Heart right ventricle (tissue), 16 donors: ENCODE measurements at places on chromosomes 11 and 22. TPM values are rescaled to one million over a fixed set of nuclear protein-coding genes. Genes with fewer than 3 reads are reported as not detected.

The SMIM38 gene
- polyA plus RNA-seq, result 0.07 TPM

The KLHDC7B gene
- polyA plus RNA-seq, result 0.10 TPM

The OR2AT4 gene
- polyA plus RNA-seq, result not detected

The INS gene
- not detected for polyA plus RNA-seq

The NECTIN1 gene
- polyA plus RNA-seq, result 4.0 TPM

The OR52N4 gene
- polyA plus RNA-seq, result not detected

The CHRM4 gene
- not detected for polyA plus RNA-seq

The SNU13 gene
- polyA plus RNA-seq, result 323 TPM

The GTSE1 gene
- 0.33 TPM for polyA plus RNA-seq

The NCR3LG1 gene
- 0.07 TPM for polyA plus RNA-seq

GRCh38 chr11:119108146-119108856, 1.2 kb downstream of the C2CD2L start:
- peak overlapping the region; percentile 100 for H3K4me3 ChIP-seq
- peak overlapping the region; percentile 91 for H3K27ac ChIP-seq
- DNase-seq, result no peak
- no peaks in the 10 kb centered on the region for H3K27me3 ChIP-seq

DNA sequence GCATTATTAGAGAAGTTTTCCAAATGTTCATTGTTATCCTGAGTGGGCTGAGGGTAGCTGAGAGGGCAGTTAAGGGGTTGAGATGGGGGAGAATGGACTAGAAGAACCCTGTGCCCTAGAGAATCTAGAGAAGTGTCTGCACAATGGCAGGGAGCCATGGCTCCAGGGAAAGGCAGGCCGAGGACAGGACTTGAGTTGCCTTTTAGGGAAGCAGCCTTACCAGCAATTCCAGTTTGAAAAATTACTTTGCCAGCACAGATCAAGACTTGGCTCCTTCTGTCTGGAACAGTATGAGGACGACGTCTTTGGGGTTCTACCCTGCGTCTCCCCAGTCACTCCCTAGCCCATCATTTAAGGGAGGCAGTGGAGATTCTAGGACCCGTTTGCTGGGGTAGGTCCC, 25.7 kb upstream of the MICAL3 start:
- H3K27me3 ChIP-seq, result no peaks in the 10 kb centered on the region
- peaks cover 2% of the 10 kb centered on the region for H3K4me1 ChIP-seq
- no peaks in the 10 kb centered on the region for H3K36me3 ChIP-seq
- H3K27ac ChIP-seq, result no peak overlapping the region

GRCh38 chr11:42251984-42252383, 792.5 kb upstream of the LRRC4C start:
- H3K27ac ChIP-seq, result no peak overlapping the region
- DNase-seq, result no peak
- H3K4me3 ChIP-seq, result no peak overlapping the region
- no peaks in the 10 kb centered on the region for H3K27me3 ChIP-seq

- peak overlapping the region; percentile 96 for H3K27ac ChIP-seq
- H3K27me3 ChIP-seq, result no peaks in the 10 kb centered on the region
- peak overlapping the region; percentile 90 for H3K4me3 ChIP-seq
- peaks cover 22% of the 10 kb centered on the region for H3K4me1 ChIP-seq
- no peaks in the 10 kb centered on the region for H3K36me3 ChIP-seq
Measured at GRCh38 chr11:95088946-95089619, 563 bp upstream of the ENDOD1 start.

DNA sequence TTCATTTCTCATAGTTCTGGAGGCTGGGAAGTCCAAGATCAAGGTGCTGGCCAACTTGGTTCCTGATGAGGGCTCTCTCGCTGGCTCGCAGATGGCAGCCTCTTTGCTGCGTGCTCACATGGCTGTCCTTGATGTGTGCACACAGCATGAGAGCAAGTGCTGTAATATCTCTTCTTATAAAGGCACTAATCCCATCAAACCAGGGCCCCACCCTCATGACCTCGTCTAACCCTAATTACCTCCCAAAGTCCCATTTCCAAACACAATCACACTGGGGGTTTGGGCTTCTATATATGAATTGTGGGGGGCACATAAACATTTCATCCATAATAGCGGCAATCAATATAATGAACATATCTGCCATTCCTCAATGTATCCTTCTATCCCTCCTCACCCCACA, 1062.1 kb downstream of the BRD1 start:
- no peak overlapping the region for H3K27ac ChIP-seq
- no peak for DNase-seq
- H3K36me3 ChIP-seq, result no peaks in the 10 kb centered on the region
- H3K27me3 ChIP-seq, result no peaks in the 10 kb centered on the region
- no peak overlapping the region for H3K4me3 ChIP-seq

- no peak overlapping the region for H3K4me3 ChIP-seq
- H3K27ac ChIP-seq, result no peak overlapping the region
- peaks cover 43% of the 10 kb centered on the region for H3K27me3 ChIP-seq
- no peaks in the 10 kb centered on the region for H3K4me1 ChIP-seq
- no peaks in the 10 kb centered on the region for H3K36me3 ChIP-seq
- no peak for DNase-seq
Measured at GRCh38 chr22:35170716-35171697, 86.3 kb upstream of the HMGXB4 start.

DNA sequence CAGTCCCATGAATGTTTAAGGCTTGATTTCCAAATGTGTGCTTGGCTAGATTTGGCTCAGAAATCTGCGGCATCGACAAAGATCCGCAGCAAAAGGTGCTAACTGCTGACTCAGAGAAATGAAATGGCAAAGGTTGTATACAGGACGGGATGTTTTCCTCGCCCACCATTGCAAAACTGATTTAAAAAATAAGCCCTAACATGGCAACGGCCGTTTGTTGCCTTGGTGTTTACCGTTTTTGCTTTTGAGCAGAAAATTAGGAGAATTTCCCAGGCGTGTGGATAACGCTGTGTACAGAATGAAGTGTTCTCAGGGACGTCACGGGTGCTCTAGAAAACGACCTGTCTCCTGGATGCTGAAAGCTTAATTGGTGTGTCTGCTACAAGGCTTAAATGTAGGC, 70.2 kb downstream of the ARHGAP8 start:
- DNase-seq, result no peak
- no peaks in the 10 kb centered on the region for H3K36me3 ChIP-seq
- peaks cover 4% of the 10 kb centered on the region for H3K4me1 ChIP-seq
- H3K27ac ChIP-seq, result no peak overlapping the region
- H3K27me3 ChIP-seq, result peaks cover 7% of the 10 kb centered on the region

GRCh38 chr11:2260491-2261364, 9.7 kb downstream of the ASCL2 start:
- no peaks in the 10 kb centered on the region for H3K36me3 ChIP-seq
- H3K4me1 ChIP-seq, result no peaks in the 10 kb centered on the region
- H3K27me3 ChIP-seq, result peaks cover 24% of the 10 kb centered on the region
- peak; percentile 1 for DNase-seq
- H3K27ac ChIP-seq, result no peak overlapping the region
- no peak overlapping the region for H3K4me3 ChIP-seq

- peaks cover 6% of the 10 kb centered on the region for H3K4me1 ChIP-seq
- DNase-seq, result peak; percentile 67
- peak overlapping the region; percentile 22 for H3K27ac ChIP-seq
Measured at GRCh38 chr11:77127235-77127911, 673 bp upstream of the MYO7A start.

DNA sequence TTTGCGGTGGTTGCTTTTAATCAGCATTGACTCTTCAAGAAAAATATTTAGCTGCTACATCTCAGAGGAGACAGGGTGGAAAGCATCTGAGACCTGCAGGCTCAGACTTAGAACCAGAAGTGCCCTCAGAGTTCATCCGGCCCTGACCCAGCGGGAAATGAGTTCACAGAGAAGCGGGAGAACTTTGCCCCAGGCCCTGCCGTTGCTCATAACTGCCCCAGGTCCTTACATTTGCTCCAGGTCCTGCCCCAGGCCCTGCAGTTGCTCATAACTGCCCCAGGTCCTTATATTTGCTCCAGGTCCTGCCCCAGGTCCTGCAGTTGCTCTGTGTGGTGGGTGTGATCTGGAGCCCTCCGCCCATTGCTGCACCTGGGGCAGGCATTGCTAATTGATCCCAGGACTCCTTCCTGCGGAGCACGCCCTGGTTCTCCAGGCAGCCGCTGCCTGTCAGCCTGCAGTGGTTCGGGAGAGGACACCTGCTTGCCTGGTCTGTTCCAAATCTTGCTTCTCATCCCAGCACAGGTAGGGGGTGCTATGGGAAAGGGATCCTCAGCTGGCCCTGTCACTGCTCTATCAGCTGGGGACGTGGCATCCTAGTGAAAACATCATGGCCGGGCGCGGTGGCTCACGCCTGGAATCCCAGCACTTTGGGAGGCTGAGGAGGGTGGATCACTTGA, 58.1 kb upstream of the PPP6R3 start:
- H3K4me3 ChIP-seq, result no peak overlapping the region
- H3K27me3 ChIP-seq, result no peaks in the 10 kb centered on the region
- H3K27ac ChIP-seq, result no peak overlapping the region

DNA sequence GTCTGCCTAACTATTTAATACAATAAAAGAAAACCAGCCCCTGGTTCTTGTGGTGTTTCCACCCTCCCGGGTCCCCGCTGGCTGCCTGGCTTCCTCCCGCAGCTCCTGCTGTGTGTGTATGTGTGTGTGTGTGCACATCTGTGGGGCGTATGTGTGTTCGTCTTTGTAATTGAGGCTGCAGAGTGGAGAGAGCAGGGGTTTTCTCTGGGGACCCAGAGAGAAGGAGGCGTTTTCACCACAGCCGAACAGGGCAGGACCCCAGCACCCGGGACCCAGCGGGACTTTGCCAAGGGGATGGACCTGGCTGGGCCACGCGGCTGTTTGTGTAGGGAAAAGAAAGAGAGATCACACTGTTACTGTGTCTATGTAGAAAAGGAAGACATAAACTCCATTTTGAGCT, 42.7 kb downstream of the IGLL1 start:
- H3K27me3 ChIP-seq, result peaks cover 3% of the 10 kb centered on the region
- DNase-seq, result no peak
- H3K27ac ChIP-seq, result no peak overlapping the region
- H3K4me1 ChIP-seq, result peaks cover 6% of the 10 kb centered on the region
- H3K36me3 ChIP-seq, result no peaks in the 10 kb centered on the region

DNA sequence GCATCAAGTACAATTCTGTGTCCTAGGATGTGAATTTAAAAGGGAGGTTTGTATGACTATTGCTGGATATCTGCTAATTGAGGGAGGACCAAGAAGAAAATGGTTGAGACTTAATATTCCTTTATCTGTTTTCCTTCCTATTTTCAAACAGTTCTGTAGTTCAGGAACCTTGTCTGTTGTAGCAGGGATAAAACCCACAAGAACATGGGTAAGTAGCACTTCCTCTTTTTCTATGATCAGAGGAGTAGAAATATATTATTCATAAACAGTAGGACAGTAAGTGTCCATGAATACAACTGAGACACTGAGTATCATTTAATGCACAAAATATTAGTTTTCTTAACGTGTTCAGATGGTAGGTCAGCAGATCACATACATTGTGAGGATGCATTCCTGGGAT, 7.6 kb downstream of the MS4A3 start:
- no peaks in the 10 kb centered on the region for H3K27me3 ChIP-seq
- DNase-seq, result no peak
- H3K4me3 ChIP-seq, result no peak overlapping the region
- no peaks in the 10 kb centered on the region for H3K36me3 ChIP-seq

- H3K4me1 ChIP-seq, result peaks cover 11% of the 10 kb centered on the region
- H3K27ac ChIP-seq, result no peak overlapping the region
- H3K27me3 ChIP-seq, result no peaks in the 10 kb centered on the region
- DNase-seq, result no peak
- no peak overlapping the region for H3K4me3 ChIP-seq
Measured at GRCh38 chr11:64176751-64177150, 9.2 kb upstream of the STIP1 start.

DNA sequence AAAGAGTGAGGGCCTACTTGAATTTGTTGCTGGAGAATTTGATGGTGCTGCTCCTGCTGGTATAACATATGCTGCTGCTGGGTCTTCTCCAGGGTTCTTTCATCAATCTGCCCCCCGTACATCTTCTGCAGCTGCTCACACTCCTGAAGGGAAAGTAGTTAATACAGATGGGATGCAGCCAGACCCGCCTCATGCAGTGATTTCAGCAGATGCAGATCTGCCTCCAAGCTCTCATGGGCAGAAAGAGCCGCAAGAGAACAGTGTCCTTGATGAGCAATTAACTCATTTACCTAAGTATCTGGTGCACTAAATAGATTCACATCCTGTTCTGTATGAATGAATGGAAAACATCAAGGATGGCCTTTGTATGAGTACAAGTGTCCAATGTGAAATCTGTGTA, 24.8 kb upstream of the APOA1 start:
- no peak overlapping the region for H3K27ac ChIP-seq
- no peaks in the 10 kb centered on the region for H3K27me3 ChIP-seq
- no peak overlapping the region for H3K4me3 ChIP-seq
- no peak for DNase-seq
- H3K4me1 ChIP-seq, result no peaks in the 10 kb centered on the region
- peaks cover 100% of the 10 kb centered on the region for H3K36me3 ChIP-seq

DNA sequence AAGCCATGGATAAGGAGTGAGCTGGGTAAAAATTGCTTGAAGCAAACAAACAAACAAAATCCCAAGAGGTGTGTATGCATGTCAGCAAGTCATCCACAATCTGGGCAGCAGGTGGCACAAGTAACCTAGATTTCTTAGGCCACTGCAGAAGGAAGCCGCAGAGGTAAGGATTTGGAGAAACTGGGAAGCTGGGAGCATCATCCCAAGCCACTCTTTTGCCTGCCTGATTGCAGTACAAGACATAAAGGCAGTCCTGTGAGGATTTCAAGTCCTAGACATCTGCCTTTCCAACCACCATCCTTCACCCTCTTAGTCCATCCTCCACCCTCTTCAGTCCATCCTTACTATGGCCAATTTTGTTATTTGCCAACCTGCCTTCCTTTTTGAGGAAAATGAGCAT, 67.2 kb upstream of the BMAL1 start:
- peaks cover 3% of the 10 kb centered on the region for H3K4me1 ChIP-seq
- H3K4me3 ChIP-seq, result no peak overlapping the region
- H3K27me3 ChIP-seq, result no peaks in the 10 kb centered on the region
- no peak for DNase-seq
- H3K36me3 ChIP-seq, result no peaks in the 10 kb centered on the region
- no peak overlapping the region for H3K27ac ChIP-seq

DNA sequence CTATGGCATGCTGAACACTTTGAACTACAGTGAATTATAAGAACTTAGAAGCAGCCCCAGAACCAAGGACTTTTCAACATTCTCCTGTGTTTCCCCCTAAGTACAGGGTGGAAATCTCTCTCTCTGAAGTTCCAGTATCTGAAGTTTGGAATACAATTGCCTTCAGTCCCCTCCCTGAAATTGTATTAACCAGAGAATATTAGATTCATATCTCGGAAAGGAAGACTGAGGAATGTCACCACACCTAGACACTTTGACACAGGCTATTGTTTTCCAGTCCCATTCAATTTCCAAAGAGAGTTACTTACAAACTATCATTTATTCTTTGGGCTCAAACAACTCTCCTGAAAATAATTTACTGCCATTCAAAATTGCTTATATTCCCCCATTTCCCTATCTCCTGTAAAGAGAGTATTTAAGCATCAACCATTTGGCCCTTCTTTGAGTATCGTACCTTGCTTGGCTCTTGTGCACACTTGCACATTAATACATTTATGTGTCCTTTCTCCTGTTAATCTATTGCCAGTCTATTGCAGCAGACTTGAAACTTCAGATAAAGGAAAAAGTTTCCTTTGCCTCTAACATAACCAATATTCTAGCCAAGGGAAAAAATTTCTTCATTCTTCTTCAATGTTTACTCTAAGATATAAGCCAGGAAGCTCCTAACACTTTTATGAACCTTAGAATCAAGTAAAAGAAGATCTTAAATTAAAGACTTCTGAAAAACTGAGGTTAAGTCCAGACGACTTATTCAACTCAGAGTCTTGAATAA, 402.4 kb upstream of the DDI1 start:
- DNase-seq, result no peak
- no peak overlapping the region for H3K27ac ChIP-seq
- no peak overlapping the region for H3K4me3 ChIP-seq
- no peaks in the 10 kb centered on the region for H3K27me3 ChIP-seq
- no peaks in the 10 kb centered on the region for H3K36me3 ChIP-seq
